Stimulated activated CD4-positive, alpha-beta T cell treated with anti-CD3 and anti-CD28 coated beads, Interleukin-15, amount 100 ng/mL, for 24 hours (primary cell): ENCODE measurements at places on chromosomes 5 and 9.

DNA sequence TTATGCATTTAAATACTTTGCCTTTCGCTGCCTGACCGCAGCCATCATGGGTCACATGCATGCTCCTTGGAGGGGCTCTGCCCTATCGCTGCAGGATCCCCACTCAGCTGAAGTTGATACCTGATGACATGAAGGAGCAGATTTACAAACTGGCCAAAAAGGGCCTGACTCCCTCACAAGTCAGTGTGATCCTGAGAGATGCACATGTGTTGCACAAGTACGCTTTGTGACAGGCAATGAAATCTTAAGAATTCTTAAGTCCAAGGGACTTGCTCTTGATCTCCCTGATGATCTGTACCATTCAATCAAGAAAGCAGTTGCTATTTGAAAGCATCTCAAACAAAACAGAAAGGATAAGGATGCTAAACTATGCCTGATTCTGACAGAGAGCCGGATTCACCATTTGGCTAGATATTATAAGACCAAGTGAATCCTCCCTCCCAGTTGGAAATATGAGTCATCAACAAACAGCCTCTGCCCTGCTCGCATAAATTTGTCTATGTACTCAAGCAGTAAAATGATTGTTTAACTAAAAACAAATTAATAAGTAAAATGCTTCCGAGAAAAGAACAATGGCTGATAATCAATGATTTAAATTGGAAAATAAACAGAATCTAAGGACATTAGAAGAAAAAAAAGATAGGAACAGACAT is 41.6 kb upstream of the PPP2CA start:
- no peak for DNase-seq

GRCh38 chr9:34589636-34590380 is at the start of gene CNTFR:
TSS of gene CNTFR (minus strand) at chr9:34589724. CDS start at chr9:34568981, 20,743 bp downstream.
- DNase-seq: peak; percentile 37

GRCh38 chr9:131651160-131651559 is 88.7 kb downstream of the RAPGEF1 start:
- peak; percentile 41 for DNase-seq

- DNase-seq: no peak
Observed at GRCh38 chr9:18129809-18130334, 344.1 kb upstream of the ADAMTSL1 start.

DNA sequence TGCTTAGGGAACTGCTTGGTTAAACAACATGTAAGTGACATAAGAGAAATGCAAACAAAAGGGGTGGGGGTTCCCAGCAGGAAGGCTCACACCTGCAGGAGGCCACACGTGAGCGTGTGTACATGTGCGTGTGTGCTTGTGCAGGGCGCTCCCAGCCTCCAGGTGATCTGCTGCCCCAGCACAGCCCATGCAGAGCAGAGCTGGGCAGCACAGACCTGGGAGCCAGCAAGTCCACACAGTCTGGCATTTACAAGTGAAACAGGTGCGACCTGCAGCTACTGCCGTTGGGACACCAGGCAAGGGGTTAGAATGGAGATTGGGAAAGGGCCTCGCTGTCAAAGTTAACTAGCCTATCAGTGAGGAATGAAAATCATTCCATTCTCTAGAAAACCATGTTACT is 41.8 kb downstream of the GRAMD2B start:
- no peak for DNase-seq

DNA sequence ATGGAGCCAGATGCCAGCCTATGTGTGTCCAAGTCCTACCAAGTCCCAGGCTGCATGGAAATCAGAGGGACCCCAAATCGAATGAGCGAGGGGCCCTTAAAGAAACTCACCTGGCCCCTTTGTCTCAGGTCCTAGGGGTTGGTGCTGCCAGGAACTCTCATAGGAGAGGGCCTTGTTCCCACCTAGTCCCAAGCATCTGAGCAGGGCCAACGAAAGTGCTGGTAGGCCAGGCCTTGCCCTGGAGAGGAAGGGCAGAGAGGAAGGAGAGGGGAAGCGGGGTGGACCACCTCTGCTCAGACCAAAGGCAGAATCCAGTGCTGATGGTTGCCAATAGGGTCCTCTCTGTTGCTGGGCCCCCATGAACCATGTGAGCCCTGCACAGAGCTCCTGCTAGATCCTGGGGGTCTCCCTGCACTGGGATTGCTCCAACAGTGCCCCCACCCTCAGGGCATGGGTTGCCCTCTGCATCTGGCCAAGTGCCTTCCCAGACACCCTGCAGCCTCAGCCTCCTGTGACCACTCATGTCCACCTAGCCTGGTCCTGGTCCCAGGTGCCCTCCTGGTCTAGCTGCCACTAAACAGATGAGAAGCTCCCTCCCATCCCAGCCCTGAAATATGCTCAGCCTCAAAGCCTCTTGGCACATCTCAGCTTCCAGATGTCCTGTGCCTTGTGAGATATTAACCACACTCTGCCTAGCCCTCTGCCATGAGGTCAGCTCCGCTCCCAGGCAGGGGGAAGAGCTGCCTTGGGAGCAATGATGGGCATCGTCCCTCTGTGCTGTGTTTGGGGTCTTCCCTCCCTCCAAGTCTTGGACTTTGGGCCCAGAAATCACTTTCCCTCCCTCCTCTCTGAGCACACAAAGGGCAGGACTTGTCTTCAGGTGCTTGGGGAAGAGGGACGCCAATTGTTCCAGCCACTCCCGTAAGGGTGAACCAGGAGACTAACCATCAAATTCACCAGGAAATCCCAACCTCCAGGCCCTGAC is 109.6 kb downstream of the ADAMTS2 start:
- DNase-seq: no peak

DNA sequence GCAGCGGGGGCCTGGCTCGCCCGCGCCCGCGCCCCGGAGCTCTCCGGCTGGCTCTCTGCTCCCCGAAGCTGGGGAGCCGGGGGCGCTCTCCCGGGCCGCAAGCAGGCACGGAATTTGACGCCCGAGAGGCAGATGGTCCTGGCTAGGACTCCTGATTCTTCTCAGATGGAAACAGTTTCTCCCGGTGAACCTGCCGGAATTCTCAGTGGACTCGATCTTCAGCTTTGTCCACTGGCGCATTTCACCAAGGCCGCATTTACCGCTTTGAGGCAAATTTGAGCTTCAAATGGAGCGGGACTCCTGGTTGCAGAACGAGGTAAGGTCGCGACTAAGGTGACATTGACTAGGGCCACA is 305.7 kb upstream of the KCNN2 start:
- no peak for DNase-seq

GRCh38 chr5:74240783-74241750 is 399.5 kb downstream of the ENC1 start:
- DNase-seq: no peak

- DNase-seq: no peak
Observed at GRCh38 chr5:133687212-133688061, 75.1 kb upstream of the FSTL4 start.

DNA sequence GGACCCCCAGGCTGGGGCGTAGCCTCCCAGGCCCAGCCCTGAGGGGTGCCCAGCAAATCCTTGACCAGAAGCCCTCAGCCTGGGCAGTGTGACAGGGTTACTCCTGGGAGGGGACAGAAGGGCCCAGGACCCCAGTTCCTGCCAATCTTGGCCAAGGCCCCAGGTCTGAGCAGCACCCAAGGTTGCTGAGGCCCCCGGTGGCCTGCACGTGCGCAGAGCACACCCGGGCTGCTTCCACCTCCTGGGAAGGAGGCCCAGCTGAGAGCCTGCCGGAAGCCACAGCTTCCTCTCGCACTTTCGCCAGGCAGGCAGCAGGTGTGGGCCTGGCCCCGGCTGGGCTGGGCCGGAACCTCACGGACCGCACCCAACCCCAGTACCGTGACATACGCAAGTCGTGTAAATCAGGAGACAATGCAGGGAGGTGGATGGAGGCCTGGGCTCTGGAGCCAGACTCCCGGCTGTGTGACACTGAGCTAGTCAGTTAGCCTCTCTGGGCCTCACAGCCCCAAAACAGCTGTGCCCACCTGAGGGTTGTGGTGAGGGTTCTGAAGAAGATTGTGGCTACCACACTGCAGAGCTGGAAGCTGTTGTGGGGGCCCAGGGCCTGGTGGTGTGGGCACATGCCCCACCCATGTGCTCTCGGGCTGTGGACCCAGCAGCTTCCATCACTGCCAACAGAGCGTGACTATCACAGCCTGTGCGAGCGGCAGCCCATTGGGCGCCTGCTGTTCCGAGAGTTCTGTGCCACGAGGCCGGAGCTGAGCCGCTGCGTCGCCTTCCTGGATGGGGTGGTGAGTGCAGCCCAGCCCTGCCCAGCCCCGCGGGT is 5.1 kb downstream of the GRK6 start:
- DNase-seq: peak; percentile 86

GRCh38 chr5:58149345-58149744 is 310.5 kb downstream of the PLK2 start:
- DNase-seq: no peak

- DNase-seq: peak; percentile 50
Observed at GRCh38 chr5:175616083-175616482, 41.8 kb upstream of the HRH2 start.

GRCh38 chr5:177361418-177362291 is 3.9 kb downstream of the RGS14 start:
- peak; percentile 32 for DNase-seq

GRCh38 chr5:80143491-80143890 is 108.3 kb downstream of the THBS4 start:
- no peak for DNase-seq

DNA sequence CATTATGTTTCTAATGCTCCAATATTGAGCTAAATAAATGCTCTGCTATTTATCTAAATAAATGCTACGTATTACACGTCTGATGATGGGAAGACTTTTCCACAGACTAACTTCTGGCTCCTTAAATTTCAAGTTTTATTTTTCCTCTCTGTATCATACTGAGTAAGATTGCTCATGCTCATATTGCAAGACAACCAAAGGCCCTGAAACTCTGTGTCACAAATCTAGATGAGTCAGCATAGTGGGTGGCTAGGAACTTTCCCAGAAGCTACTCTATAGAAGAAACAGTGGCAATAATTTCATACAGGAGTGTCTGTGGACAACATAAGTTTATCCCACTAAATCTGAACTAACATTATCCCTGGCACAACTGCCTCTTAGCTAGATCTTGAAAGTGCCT is 53.0 kb upstream of the RFX3 start:
- peak; percentile 18 for DNase-seq

GRCh38 chr5:139404484-139404840 is 573 bp upstream of the SPATA24 start:
- DNase-seq: no peak

DNA sequence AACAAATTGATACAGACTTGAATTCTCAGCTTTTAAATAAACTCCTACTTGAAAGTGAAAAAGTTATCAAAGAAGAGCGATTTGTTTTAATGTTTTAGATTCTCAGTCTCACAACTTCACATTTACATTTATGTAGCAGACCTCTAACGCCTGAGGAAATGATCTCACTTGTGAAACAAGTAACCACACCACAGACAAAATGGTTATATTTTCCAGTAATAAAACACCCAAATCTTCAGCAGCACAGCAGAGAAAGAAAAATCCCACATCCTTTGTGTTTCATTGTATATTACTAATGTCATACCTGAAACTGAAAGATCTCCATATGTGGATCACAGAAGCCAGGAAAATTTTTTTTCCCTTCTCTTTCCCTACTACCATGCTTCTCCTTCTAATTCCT is 29.8 kb upstream of the GZMA start:
- no peak for DNase-seq

- no peak for DNase-seq
Observed at GRCh38 chr5:5658889-5659465, 236.5 kb downstream of the ICE1 start.

GRCh38 chr5:57653636-57654290 is 171.2 kb upstream of the ACTBL2 start:
- no peak for DNase-seq

GRCh38 chr9:113131689-113132151 is 19.1 kb upstream of the SLC31A2 start:
- DNase-seq: no peak

GRCh38 chr5:54009357-54009756 is 301.0 kb downstream of the ARL15 start:
- DNase-seq: no peak

DNA sequence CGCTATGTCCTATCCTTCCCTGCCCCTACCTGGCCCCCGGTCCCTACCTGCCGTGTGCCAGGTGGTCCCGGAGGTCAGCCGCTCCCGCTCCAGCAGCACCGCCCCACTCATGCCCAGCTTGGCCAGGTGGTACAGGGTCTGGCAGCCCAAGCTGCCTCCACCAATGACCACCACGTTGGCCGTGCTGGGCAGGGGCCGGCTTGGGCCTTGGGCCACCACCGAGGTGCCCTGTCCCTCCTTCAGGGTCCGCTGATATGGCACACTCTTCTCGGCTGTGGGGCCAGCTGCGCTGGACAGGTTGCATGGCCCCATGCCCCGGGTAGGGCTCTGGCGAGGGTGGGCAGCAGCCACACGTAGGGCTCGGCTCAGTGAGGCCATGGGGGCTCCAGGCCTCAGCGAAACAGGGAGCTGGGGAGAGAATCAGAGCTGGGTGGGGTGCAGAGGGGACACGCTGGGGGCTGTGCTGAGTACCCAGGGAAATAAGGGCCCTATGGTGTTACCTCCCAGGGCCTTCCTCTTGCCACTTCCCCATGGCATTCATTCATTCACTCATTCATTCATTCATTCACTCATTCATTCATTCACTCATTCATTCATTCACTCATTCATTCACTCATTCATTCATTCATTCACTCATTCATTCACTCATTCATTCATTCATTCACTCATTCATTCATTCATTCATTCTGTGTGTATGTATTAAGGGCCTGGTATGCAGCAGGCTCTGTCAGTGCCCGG is 4.2 kb downstream of the SARDH start:
- DNase-seq: no peak

GRCh38 chr9:116491219-116491618 is 195.9 kb upstream of the TRIM32 start:
- no peak for DNase-seq

DNA sequence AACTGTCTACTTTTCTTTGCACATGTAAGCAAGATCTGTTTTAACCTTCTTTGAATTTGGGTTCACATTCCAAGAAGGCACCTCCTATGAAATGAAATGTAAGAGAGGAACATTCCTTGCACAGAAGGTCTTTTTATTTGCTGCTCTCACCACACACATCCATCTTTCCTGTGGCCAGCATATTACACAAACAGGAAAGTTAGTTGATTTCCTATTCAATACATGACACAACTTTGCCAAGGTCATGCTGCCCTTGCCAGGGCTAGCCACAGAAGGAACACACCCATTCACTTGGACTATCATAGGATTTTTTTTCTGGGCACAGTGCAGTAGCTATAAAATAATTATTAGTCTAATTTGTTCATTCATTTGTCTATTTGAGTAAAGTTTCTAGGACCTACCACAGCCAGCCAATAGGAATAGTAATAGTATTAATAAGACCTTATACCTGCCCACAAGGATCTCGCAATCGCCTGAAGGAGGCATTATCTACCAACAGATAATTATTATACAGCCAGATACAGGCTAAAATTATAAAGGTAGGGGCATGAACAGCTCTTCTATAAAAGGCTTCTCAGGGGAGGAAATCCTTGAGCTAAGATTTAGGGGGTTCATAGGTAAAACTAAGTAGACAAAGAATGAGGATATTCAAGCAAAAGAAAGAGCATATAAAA is 78.1 kb upstream of the NREP start:
- no peak for DNase-seq

DNA sequence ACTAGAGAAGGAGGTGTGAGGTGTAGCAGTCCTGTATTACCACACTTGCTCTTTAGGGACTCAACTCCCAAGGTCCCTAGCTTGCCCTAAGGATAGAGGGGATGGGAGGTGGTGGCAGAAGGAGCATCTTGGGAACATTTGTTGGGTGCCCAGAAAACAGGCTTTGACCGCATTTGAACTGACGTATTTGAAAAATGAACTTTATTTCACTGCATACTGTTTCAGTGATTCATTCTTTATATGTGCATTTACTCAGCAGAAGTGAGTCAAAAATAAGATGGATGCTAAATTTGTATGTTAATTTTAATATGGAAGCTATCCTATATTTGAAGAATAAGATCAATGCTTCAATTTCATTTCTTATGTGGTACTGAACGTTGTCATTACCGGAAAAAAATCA is 18.7 kb downstream of the DMRT3 start:
- DNase-seq: no peak
